ENCODE measurements at places on chromosomes 12 and 14.

DNA sequence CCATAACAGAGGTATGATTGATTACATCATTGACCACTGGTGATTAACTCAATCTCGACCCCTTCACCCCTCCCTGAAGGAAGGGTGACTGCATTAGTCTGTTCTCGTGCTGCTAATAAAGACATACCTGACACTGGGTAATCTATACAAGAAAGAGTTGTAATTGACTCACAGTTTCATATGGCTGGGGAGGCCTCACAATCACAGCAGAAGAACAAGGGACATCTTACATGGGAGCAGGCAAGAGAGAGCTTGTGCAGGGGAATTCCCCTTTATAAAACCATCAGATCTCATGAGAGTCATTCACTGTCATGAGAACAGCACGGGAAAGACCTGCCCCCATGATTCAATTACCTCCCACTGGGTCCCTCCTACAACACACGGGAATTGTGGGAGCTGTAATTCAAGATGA, 55.9 kb upstream of the TMCC3 start:
- DNase-seq: no peak

- no peak for DNase-seq
Measured at GRCh38 chr12:113845900-113846674, 120.0 kb downstream of the RBM19 start.

GRCh38 chr12:11497995-11498394, 102.6 kb upstream of the PRB2 start:
- no peak for DNase-seq

DNA sequence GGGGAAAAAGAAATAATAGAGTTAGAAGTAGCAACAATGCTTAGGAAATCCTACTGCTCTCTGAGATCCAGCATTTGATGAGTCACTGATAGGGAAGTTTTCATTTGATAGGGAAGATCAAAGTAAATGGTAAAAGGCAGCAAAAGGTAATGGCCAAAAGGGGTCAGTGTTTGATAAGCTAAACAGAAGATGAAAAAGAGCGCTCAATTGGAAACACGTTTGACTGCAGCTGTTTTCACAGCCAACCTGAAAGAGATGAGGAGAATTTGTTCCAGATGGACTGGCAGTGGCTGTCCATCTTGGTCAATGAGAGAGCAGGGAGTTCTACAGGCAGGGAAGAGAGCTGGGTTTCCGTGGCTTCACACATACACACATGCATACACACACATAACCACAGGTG, 264.2 kb downstream of the TMEM132C start:
- no peak for DNase-seq

GRCh38 chr14:87626266-87626665, 366.7 kb downstream of the GALC start:
- no peak for DNase-seq

DNA sequence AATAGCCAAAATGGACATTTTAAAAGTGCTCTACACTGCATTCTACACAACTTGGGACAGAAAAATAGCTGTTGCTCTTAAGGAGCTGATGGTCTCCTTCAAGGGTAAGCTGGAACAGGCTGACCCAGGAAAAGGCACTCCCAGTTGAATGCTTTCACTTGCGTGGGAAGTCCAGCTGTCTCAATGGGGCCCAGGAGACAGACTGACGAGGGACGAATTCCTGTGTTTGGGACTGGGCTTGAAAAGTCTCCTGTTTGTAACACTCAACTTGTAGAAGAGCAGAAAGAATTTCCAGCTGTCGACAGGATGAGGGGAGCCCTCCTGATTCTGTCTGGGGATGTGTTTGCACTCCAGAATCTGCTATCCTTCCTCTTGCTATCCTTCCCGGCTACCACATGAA, 180.8 kb downstream of the ZFP36L1 start:
- no peak for DNase-seq

DNA sequence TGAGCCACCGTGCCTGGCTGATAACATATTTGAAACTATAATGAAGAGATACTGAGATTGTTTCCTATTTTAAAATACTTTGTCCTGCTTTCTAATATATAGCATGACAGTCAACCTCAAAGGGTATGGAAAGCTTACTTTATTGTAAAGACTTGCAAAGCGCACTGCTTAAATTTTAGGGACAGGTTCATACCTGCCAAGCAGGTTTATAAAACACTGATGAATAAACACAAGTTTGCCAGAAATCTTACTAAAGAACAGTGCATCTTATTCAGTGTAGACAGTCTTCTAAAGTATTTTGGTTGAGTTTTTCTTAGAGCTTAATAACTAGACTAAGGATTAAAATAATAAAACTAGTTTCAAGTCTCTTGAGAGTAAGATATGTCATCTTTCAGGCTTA, 4.8 kb downstream of the C12orf71 start:
- no peak for DNase-seq

- no peak for DNase-seq
Measured at GRCh38 chr14:70077720-70078119, 111.0 kb downstream of the SLC8A3 start.

- no peak for DNase-seq
Measured at GRCh38 chr14:75857199-75857598, 124.6 kb downstream of the TGFB3 start.

DNA sequence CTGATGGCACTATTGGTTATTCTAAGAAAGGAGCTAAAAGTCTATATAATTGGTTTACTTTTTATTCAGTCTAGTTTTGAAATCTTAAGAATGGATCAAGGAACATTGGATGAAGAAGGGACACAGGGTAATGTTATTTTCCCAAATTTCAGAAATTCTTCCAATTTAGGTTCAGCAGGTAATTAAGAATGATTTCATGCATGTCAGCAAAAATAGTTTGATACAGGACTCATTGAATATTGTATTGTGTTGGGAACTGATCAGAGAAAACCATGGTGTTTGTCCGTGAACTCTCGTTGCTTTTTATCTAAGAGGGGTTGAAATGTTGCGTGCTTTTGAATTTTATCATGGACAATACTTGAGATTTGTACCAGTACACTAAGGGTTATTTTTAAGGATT, 58.6 kb downstream of the PDE3A start:
- DNase-seq: no peak

Data from activated CD4-positive, alpha-beta T cell treated with anti-CD3 and anti-CD28 coated beads for 24 hours (primary cell).